ENCODE measurements at places on chromosomes 4 and X. TPM values are rescaled to one million over a fixed set of nuclear protein-coding genes. Genes with fewer than 3 reads are reported as not detected.

DNA sequence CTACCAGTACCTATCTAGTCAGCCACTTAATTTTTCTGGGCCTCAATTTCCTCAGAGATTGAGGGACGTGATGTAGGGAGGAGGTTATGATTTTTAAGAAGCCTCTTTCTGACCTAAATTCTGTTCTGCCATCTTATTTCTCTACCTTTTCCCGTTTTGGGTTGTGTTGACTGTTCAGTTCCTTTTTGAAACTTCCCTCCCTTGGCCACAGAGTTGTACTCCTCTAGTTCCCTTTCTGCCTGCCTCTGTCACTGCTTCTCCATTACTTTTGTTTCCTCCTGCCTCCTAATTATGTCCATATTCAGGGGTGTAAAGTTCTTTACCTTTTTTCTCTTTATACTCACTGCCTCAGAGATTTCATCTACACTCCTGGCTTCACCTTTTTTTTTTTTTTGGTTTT lies 25.4 kb downstream of the CLCN5 start:
- DNase-seq = no peak

- DNase-seq = no peak
Measured at GRCh38 chrX:99933865-99934264, 476.2 kb downstream of the PCDH19 start.

DNA sequence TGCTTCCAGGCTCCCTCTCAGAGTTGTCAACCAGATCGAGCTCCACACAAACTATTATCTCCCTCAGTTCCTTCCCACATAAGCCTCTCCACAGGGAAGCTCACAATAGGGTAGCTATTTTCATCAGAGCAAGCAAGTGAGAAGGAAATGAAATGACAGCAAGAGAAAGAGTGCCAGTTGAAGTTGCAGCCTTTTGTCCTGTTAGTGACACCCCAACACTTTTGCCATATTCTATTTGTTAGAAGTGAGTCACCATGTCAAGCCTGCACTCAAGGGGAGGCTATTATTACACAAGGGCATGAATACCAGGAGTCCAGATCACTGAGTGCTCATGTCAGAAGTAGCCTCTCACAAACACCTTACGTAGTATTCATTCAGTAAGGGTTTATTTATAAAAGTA lies 266.3 kb upstream of the NOCT start:
- no peak for DNase-seq

DNA sequence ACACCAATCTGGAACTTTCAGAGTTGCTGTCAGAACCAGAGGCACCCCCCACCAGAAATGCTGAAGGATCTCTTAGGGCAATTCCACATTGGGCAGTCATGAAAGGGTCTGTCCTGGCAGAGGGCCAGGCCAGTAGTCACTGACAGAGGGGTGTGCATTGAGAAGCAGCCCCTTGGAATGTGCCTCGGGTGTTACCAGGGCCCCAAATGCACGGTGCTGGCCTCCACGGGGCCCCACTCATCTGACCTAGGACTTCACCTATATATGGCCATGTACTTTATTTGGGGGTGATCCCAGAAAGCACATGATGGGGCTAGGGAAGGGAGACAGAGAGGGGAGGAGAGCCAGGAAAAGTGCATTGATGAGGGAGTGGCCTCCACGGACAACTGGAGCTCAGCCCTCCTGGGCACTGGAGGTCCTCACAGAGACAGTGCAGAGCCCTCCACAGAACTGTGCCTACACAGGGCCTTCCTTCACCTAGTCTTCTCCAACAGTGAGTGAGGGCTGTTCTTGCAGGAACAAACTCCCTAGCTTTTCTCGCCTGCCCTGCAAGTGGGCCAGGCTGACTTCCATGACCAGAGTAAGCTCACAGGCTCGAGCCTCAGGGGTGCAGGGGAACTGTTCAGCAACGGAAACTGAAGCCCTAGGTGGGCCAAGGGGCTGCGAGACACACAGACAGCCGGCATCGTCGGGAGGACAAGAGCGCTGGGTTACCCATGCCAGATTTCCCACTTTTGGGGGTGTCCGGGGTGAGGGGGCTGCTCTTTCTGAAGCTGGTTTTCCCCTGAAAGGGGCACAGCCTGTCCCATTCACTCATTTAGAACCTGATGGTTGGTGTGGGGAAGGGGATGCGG lies 136.2 kb downstream of the HMX1 start:
- DNase-seq = no peak

DNA sequence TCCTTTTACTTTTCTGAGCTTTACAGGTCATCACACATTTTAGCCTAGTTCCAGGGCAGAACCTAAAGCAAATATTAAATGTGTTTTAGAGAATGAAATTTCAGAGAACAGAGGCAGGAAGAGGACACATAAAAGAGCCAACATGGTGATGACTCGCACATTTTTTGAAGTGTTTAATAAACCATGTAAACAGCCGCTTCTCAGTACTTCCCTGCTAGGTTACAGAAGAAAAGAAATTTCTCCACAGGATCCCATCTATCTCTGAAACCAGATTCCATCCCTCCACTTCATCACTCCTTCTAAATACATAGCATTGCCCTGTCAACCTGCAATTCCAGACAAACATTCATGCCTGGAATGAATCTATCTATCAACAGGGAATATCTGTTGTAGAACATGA lies 949.5 kb upstream of the PCDH7 start:
- DNase-seq = no peak

DNA sequence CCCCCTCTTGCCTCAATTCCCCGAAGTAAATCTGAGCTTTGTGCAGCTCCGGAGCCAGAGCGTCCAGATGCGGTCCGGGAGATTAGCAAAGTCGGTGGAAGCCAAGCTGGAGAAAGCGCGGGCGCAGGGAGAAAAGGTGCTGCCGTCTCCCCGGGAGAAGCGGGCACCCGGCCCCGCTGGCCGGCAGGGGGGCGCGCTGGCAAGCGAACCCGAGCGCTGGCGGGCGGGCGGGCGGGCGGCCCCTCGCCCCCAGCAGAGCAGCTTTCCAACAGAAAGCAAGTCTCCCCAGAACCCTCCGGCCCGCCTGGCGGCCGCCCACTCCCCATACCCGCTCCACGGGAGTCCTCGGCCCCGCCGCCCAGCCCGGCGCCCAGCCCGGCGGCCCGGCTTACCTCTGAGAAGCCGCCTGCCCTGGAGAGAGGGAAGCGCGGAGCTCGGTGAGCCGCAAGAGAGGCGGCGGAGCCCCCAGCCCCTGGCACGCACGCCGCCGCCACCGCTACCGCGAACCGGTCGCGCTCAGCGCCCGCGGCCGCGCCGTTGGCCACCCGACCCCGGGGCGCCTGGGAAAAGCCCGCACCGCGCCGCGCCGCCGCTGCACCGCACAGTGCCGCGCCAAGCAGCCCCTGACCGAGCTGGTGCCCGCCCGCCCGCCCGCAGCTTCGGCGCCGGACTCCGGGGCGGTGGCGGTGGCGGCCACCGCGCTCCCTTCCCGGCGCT lies 529 bp upstream of the CITED1 start:
- no peak for DNase-seq

- no peak for DNase-seq
Measured at GRCh38 chr4:74621616-74622015, 172.7 kb downstream of the BTC start.

GRCh38 chrX:1165535-1166196 lies 46.8 kb downstream of the CRLF2 start:
- no peak for DNase-seq

SH3TC1 gene
- total RNA-seq = 10.3 TPM

NAT8L gene
- total RNA-seq = 0.24 TPM

LUZP4 gene
- not detected for total RNA-seq

ZAR1 gene
- total RNA-seq = not detected

RTL3 gene
- total RNA-seq = not detected

CD40LG gene
- 0.23 TPM for total RNA-seq

Measured in mucosa of descending colon (tissue), 3 donors.